ENCODE measurements at places on chromosomes 16 and 17.

GRCh38 chr17:3974980-3975379 is 10.7 kb upstream of the ATP2A3 start:
- DNase-seq: no peak

- peak; percentile 70 for DNase-seq
Observed at GRCh38 chr17:31068291-31068690, 26.5 kb upstream of the NF1 start.

- no peak for DNase-seq
Observed at GRCh38 chr17:42632949-42633444, 23.5 kb downstream of the TUBG1 start.

DNA sequence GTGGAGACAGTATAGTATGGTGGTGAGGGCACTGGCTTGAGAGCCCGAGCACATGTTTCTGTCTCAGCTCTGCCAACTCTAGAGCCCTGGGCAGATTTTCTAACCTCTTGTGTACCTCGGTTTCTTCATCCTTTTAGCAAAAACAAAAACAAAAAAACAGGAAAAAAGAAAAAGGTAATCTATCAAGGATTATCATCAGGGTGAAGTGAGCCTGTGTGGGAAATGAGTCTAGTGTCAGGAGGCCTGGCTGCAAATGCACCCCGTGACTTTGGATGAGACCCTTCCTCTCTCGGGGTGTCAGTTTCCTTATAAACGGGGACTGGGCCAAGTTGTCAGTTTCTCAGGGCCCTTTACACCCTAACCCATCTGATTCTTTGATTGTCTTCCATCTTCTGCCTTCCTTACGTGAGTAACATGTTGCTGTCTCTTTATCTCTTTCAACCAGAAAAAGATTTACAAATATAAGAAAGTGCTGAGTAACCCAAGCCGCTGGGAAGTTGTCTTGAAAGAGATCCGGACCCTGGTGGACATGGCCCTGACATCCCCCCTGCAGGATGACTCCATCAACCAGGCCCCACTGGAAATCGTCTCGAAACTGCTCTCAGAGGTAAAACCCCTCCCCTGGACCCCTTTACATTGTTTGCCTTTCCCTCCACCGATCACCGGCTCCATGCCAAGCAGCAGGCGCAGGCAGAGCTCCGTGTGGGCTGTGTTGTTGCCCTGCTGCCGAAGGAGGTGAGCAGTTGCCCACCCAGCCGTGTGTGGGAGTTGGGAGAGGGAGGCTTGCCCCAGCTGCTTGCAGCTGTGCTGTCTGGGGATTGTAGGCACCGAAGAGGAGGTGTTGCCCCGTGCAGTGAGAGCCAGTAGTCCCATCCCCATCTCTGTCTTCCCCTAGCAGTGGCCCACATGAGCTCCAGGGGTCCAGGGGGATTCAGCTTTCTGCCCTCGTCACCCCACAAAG is 127.1 kb upstream of the PLCG2 start:
- no peak for DNase-seq
